Mucosa of gallbladder (tissue), 1 donor: ENCODE measurements at places on chromosomes 11 and 22. TPM values are rescaled to one million over a fixed set of nuclear protein-coding genes. Genes with fewer than 3 reads are reported as not detected.
A peak's percentile ranks its signal among the peaks of the same experiment; 100 is the strongest.

DNA sequence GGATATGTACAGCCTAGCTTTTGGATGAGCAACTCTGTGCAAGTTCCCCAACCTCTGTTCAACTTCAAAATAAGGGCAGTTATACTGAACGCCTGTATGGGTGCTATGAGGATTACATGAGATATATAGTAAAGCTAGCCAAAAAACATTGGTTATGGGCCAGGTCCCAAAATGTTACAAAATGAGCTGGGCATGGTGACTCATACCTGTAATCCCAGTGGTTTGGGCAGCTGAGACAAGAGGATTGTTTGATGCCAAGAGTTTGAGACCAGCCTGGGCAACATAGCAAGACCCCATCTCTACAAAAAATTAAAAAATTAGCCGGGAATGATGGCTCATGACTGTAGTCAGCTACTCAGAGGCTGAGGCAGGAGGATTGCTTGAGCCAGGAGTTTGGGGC is 118.4 kb downstream of the TEAD1 start:
- no peak for DNase-seq

Gene TUB
- total RNA-seq = 11.3 TPM

Gene DCHS1
- total RNA-seq = 25.1 TPM

DNA sequence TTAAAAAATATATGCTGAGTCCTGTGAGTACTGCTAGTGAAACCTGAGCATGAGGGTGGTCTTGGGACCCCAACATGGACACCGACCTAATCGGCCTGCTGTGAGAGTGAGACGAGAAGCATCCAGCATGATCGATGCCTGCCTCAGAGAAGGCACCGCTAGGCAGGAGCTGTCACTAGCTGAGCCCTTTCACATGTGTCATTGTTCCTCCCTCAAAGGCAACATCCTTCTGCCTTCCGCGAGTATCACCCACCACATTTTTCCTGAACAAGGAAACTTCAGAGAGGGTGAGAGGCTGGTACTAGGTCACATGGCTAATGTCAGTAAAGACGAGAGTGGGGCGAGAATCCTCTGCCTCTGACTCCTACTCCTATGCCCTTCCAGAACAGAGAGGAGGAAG is 35.6 kb downstream of the AP1B1 start:
- DNase-seq = no peak

Gene OR52E1
- total RNA-seq = not detected

- no peak for DNase-seq
These were observed 15.7 kb upstream of the FBXO3 start for GRCh38 chr11:33790040-33790439.

DNA sequence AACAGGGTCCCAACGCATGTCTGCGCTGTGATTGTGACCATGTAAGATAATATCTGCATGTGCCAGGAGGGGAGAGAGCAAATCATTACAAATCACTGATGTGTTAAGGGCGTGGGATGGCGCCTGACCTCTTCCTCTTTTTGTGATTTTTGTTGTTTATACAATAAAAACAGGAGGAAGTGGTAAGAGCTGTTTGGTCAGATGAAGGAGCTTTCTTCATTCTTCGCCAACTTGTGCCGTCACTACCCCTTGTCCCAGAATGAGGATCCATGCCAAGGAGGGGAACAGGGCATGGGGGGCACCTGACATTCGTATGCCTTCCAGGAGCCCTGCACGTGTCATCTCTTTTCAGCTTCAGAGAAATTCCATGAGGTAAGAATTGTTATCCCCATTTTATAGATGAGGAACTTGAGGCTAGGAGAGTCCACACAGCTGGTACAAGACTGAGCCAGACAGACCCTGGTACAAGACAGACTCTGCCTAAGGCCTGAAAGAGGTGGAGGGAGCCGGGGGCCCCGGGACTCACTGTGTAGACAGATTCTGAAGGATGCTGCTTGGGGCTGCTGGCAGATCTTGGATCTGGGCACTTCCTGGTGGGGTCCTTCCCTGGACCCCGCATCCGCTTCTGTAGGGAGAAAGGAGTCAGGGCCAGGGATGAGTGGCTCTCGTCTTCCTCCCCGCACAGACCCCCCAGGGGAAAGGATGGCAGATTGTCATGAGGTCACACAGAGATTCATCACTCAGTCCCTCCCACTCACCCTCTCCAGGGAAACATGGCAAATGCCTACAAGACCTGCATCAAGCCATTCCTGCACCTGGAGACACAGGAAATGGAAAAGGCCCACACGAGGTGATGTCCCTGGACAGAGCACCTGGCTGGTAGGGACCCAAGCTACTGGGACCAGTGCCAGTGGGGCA is 34.6 kb downstream of the NFAM1 start:
- DNase-seq = peak; percentile 54

Gene FAR1
- 28.2 TPM for total RNA-seq

DNA sequence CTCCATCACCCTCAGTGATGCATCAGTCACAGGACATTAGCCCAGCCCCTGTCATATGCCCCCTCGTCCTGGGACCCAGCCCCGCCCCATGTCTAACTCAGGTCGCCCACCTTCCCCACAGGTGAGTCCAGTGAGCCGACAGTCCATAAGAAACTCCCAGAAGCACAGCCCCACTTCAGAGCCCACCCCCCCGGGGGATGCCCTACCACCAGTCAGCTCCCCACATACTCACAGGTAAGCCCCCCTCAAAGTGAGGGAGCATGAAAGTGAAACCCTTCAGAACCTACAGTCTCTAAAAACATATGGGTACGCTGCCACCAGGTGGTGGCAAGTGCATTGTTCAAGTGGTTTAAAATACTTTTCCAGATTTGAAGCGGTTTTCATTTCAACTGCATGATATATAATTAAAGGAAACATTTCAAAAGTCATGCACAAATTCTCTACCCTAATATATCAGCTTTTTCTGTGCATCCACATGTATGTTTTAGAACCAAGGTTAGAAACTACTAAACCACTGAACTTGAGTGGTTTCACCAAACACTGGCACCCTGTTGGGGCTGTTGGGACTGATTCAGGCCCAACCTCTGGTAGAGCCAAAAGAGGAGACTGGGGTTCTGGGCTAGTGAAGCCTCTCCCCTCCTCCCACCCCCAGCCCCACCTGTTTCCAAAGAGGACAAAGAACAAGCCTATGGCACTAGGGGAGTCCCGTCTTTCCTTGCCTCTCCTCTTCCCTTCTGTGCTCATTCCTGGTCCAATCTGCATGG is 17.3 kb downstream of the EPS8L2 start:
- no peak for DNase-seq

Gene C22orf42
- total RNA-seq = not detected

DNA sequence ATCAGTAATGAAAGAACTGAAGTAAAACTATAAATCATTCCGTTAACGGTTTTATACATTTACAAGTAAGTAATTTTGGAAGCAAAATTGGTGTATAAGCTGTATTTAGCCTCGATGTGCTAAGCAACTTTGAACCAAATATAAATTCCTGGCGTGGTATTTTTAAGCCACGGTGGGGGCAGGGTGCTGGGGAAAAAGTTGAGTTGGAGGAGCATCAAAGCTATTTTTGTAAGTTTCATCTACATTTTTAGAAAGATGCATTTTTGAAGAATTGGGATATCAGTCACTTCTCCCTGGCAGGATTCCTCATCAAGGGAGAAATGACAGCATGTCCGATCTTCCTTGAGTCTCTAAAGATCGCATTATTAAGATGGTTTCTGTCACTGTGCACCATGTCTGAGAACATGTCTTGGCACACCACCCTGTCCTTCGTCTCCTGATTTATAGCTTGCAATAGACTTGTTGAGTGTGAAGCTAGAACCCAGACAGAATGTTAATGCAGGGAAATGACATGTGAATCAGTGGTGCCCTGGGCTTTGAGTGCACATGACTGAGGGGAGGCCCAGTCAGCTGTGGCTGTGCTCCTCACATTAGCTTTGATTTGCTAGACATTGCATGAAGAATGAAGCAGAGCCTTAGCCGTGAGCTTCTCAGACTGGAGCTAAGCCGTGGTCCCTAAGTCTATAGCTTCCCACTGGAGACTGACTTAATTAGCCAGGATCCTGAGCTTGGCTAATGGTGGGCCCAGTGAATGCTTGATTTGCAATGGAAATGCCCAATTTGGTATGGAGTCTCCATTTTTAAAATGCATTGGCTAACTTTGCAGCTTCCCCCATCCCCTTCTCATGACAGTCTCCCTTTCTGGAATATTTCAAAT is 127.0 kb downstream of the COMMD9 start:
- no peak for DNase-seq

GRCh38 chr11:96194581-96195374 is 148.2 kb downstream of the MAML2 start:
- no peak for DNase-seq

GRCh38 chr11:7977232-7977917 is 9.8 kb upstream of the EIF3F start:
- DNase-seq = no peak

DNA sequence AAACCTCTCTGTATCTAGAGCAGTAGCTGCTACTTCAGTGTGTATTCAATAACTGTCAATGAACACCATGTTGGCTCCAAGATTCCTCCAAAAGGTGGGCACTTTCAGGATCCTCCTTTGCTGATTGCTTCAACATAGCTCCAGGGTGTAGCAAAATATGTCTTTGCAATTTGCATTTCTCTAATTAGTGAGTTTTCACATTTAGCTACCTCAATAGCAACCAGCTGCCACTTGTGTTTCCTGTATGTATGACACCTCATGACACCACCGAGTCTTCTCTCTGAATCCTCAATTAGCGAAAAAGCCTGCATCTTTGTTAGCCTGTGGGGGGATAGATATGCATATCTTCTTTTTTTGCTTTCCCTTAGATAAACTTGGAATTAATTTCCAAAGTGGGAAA is 898.3 kb upstream of the FAT3 start:
- no peak for DNase-seq

DNA sequence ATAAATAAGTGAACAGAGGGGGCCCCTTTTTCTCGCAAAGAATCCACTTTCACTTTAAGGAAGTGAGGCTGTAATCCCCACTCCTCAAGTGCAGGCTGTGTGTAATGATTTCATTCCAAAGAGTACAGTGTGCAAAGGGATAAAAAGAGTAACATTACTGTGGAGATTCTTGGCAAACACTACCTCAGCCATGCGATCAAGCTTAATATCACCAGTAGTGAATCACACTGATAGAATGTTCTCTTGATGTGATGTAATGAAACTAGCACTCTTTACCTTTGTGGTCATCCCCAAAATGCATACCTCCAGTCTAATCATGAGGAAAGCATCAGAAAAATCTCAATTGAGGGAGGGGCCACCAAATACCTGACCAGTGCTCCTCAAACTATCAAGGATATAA is 246.1 kb upstream of the CHORDC1 start:
- no peak for DNase-seq

Gene OR5I1
- not detected for total RNA-seq

DNA sequence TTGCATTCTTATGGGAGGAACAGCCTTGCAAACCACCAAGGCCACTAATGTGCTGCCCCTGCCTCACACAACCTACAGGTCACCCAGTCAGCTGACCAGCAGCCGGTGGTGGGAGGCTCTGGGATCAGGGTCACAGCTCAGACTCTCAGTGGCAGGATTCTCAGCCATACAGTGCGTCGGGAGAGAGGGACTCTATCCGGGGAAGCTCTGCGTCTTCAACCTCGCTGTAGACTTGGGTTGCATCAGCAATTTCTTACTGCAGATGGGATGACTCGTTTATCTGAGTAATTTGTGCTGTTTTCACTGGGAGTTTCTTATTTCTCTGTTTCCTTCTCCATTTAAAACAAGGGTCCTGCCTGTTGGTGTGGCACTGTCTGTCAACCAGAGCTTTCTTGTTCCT is 257.7 kb downstream of the TBC1D22A start:
- no peak for DNase-seq

Gene MMP8
- total RNA-seq = not detected

Gene P2RY2
- 12.6 TPM for total RNA-seq

- DNase-seq = no peak
These were observed 234.5 kb downstream of the NXPE2 start for GRCh38 chr11:114912826-114913225.

- DNase-seq = no peak
These were observed 8.0 kb downstream of the MYH9 start for GRCh38 chr22:36379593-36380361.

- DNase-seq = peak; percentile 94
These were observed 3.0 kb upstream of the MYBPC3 start for GRCh38 chr11:47355283-47356128.

DNA sequence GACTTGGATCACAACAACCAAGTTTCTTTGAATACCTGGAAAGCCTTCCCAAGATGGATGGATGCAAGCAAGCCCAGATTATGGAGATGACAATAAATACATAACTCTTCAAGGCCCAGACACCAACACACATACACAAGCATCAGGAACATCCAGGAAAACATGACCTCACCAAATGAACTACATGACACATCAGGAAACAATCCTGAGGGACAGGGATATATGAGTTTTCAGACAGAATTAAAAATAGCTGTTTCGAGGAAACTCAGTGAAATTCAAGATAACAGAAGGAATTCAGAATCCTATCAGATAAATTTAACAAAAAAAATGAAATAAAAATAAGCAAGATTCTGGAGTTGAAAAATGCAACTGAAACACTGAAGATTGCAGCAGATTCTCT is 659.4 kb downstream of the METTL15 start:
- no peak for DNase-seq

Gene PRRG4
- 12.7 TPM for total RNA-seq

GRCh38 chr11:35050541-35050995 is 88.4 kb upstream of the CD44 start:
- no peak for DNase-seq

- DNase-seq = peak; percentile 42
These were observed 29.7 kb upstream of the ANO1 start for GRCh38 chr11:70048279-70049024.

GRCh38 chr11:69351460-69351859 is 57.5 kb downstream of the MYEOV start:
- DNase-seq = no peak

DNA sequence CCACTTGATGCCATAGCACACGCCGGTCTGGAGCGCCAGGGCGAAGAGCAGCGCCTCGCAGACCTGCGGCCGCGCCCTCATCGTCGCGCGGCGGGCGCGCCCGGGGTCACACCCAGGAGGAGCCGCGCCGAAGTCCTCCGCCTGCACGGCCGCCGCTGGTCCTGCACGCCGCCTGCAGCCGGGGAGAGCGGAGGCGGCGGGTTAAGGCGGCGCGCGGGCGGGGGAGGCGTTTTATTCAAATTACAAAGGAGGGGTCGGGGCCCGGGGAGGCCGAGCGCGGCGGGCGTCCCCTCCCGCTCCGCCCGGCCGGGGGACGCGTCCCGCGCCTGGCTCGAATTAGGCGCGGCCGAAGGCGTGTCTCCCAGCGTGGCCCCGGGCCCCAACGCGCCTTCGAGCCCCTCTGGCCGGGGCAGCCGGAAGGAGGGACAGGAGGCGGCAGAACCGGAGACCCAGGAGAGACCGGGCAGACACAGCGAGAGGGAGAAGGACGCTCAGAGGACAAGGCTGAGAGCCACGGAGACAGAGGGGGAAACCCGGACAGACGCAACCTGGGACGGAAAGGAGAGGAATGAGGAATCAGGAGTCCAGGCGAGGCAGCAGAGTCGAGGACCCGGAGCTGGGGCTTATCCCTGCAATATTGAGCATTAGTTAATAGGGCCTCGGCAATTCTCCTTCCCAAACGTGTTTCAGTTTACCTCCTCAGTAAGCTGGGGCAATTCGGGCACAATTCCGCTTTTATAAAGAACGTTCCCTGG is at the start of gene WNT11:
Gene WNT11 (minus strand): TSS at position 176 of the 755 bp plus-strand sequence. CDS start 95 bp downstream, at position 81.
- no peak for DNase-seq

- no peak for DNase-seq
These were observed 52.0 kb upstream of the SUSD2 start for GRCh38 chr22:24129263-24129651.
